LHCN-M2 (cell line): ENCODE measurements at places on chromosomes 11 and 22. TPM values are rescaled to one million over a fixed set of nuclear protein-coding genes. Genes with fewer than 3 reads are reported as not detected.

DNA sequence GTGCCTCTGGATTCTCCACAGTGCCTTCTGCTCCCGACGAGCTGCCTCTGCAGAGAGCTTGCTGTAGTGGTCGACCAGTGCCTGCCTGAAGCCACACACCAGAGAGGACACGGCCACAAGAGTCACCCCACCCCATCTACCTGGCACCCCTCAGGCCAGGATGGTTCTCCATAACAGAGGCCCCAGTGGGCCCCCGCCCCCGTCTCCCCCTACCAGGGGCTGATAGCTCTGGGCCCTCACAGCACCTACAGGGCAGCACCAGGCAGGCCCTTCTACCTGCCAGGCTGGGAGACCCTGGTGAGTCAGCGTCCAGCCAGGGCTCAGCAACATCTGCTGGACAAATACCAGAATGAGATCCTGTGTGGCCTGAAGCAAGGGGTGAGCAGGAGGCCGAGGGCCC lies 21.7 kb downstream of the SELENOO start:
- DNase-seq: no peak

- DNase-seq: no peak
Measured at GRCh38 chr22:49324527-49325491, 502.9 kb downstream of the BRD1 start.

DNA sequence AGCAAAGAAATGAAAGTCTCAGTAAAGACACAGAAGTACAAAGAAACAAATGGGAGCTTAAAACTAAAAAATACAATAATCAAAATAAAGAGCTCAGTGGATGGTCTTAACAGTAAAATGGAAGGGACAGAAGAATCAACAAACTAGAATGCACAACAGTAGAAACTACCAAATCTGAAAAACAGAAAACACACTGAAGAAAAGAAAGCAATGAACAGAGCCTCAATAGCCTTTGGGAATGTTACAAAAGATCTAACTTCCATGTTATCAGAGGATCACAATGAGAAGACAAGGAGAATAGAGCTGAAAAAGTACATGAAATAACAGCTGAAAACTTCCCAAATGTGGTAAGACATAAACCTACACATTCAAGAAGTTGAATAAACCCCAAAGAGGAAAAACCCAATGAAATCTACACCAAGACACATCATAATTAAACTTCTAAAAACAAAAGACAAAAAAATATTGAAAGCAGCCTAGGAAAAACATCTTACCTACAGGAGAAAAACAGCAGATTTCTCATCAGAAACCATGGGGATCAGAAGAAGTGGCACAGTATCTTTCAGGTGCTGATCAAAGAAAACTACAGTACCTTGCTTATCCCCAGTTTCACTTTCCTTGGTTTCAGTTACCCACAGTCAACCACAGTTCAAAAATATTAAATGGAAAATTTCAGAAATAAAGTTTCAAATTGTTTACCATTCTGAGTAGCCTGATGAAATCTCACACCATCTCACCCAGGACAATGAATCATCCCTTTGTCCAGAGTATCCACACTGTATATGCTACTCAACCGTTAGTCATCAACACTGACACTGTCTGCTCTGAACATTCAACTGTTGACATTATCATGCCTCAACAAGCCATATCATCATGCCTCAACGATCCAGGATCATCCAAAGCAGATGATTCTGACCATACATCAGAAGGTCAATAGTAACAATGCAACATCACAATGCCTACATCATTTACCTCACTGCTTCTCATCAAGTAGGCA lies 22.2 kb downstream of the RRAS2 start:
- peak; percentile 96 for DNase-seq

DNA sequence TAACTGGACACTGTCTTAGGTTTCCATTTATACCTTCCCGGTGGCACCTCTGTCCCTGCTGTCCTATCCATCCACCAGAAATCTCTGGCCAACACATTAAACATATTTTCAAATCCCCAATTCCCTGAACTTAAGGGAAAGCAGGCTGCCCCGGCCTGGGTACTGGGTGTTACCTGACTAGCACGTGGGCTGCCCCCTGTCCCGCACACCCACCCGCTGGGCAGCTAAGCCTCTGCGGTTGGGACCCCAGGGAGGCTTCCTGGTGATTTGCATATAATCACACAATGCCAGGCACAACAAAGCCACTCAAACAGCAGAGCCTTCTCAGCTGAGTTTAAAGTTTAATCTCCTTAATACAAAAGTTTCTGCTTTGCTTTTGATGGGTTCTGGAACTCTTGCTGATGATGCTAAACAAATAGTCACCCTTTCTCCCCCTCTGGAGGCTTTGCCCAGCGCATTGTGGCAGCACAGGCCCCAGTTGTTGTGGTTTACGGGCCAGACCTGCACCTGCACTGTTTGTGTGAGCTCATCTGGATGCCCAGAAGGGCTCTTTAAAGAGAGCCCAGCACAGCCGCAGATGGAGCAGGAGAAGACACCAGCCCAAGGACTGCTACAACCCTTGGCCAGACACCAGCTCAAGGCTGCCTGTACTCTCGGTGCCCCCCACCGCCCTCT lies 59.9 kb upstream of the POU2AF1 start:
- DNase-seq: no peak

DNA sequence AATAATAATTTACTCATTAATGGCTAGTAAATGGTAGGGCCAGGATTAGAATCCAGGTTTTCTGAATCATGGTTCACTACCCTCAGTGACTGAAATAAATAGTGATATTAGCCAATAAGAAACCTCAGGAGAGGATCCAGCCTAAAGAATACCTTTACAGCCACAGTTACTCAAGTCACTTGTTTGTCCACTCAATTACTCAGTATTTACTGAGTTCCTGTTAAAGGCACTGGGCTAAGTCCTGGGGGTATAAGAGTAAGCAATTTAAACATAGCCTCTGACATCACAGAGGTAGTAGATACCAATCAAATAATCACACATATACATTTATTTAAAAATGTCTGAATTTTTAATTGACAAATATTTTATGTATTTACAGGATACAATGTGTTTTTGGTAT lies 56.8 kb upstream of the GAB2 start:
- no peak for DNase-seq

The MRGPRX1 gene
- not detected in 2 replicates for total RNA-seq

The MIAT gene
- total RNA-seq: 0.17 and 0.19 TPM in 2 replicates
